ENCODE measurements at places on chromosomes 2 and 18.

DNA sequence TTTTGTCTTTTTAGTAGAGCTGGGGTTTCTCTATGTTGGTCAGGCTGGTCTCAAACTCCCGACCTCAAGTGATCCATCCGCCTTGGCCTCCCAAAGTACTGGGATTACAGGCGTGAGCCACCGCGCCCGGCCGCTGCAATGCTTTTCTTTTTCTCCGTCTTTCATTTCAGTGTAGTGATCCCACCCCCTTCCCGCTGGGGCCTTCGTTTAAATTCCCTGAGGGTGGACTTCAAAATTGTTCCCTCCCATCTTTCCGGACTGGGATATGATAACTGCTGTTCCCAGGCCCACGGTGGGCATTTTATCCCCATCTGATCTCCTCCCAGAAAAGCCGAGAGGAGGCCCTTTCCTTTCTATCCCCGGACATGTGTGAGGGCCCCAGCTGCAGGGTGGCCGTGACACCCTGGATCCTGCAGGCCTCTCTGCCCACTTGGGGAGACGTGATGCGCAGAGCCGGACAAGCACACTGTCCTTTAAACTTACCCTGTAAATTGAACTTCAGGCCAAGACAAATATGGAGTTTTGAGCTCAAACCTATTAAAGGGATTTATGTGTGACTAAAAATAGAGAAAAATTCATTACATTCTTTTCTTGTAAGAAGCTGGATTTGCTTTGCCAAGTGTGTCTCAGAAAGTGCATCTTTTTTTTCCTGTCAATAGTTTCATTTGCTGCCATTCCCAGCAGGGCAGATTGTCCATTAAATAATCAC is 54.5 kb upstream of the AFF3 start:
- DNase-seq = peak; percentile 88

DNA sequence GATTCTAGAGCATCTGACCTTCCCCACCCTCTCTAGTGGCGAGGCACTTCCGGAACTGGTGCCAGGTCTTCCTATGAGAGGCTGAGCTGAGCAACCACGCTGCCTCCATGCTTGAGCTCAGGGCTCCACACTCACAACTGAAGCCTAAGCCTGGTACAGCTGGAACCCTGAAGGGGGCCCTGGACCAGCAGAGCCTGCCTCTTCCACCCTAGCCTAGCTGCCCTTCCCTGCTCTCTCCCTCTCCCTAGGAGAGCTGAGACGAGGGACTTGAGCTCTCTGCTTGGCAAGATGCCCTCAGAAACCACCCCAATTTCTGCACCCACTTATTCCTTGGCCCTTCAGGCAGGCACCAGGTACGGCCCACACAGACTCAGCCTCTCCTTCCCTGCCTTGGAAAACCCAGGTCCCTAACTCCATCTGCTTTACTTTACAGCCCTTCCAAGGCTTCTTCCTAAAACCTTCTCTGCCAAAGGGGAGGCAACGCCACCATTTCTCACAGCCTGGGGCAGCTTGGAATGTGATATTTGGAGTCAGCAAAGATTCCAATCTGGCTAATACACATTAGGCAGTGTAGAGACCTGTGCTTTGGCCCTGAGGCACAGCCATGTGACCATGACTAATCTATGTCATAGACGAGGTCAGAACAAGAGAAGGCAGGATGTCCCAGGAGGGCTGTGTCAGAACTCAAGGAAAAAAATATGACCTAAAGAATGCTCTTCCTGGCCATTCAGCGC is 18.8 kb downstream of the COX7A2L start:
- peak; percentile 42 for DNase-seq

GRCh38 chr2:172381275-172382027 is 45.9 kb upstream of the ITGA6 start:
- DNase-seq = no peak

DNA sequence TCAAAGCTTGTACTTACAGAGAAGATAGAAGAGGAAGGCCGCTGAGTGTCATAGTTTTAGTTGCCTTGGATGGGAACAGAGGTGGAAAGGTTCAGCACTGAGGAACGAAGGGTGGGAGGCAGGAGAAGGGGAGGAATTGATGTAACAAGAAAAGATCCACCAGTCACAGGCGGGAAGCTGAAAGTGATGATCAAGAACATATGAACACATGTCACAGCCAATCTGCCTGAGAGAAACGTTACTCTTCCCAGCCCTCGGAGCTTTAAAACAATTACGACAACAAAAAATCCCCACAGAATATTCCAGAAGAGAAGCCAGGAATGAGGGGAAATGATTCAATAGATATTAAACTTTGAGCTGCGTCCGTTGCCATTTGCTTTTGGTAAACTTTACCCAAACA is 87.1 kb downstream of the TSHZ1 start:
- DNase-seq = no peak

DNA sequence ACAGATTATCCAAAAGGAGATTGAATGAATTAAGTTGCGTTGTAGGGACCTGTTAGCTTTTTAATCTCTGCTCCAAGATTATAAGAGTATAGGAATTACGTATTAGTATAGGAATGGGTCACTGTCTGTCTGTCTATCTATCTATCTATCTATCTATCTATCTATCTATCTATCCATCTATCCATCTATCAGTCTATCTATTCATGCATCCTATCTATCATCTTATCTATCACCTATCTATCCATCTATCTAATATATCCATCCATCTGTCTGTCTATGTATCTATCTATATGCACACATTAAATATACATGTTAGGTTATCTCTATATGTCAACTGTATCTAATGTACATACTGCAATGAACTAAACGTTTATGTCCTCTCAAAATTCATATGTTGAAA is 255.8 kb downstream of the LPIN1 start:
- DNase-seq = no peak

GRCh38 chr2:205148755-205149154 is 533.5 kb upstream of the NRP2 start:
- DNase-seq = peak; percentile 27

- DNase-seq = peak; percentile 11
Observed at GRCh38 chr2:7358865-7359447, 441.7 kb downstream of the RNF144A start.

DNA sequence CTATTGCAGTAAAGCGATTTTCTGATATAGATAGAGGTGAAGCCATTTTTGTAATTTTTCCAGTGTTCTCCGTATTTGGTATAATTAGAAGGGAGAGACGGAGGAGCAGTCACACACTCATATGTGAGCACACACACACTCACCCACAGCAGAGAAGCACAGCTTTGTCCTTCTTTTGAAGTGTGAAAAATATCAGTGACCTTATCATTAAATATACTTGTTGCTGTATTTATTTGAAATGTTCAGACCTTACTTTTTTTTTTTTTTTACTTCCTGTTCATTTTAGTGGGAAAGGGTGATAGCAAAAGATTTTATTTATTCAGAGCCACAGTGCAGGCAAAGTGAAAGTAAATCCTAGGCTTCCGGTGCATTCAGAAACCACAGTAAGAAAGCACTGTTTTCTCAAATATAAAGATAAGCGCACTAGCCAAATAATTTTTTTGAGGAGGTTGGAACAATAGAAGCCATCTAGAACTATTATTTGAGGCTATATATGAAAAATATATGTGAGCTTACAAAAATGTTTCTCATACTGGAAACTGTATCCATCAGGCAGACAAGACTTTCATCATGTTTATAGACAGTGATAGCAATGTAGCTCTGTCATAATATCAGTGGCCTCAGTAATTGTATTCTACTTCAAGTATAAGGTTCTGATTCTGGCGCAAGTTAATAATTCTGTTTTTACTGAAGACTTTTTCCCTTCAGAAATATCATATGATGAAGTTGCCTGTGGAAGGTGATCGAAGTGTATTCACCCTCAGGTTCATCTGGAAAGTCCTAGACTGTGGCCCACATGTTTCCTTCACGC is 37.2 kb downstream of the TSHZ1 start:
- no peak for DNase-seq

DNA sequence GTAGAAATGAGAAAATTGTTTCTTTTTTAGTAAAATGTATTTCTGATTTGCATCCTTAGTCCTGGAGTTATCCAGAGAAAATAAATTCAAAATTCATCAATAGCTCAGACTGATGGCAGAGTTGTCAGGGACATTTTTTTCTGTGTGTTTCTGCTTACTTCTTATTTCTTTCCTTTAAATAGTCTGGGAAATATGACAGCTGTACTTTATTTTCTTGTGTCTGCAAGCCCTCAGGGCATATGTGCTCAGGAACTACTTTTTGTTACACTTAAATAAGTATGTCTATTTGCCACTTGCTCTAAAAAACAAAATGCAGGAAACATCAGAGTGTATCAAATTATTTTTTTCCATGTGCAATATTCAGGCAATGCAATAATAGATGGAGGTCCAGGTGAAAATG is 126.8 kb upstream of the UNC80 start:
- DNase-seq = no peak

GRCh38 chr2:12603781-12604295 is 112.9 kb upstream of the TRIB2 start:
- no peak for DNase-seq

- peak; percentile 23 for DNase-seq
Observed at GRCh38 chr2:240630771-240631547, 5.7 kb downstream of the GPR35 start.

GRCh38 chr2:88074854-88075292 is 7.2 kb downstream of the SMYD1 start:
- no peak for DNase-seq

DNA sequence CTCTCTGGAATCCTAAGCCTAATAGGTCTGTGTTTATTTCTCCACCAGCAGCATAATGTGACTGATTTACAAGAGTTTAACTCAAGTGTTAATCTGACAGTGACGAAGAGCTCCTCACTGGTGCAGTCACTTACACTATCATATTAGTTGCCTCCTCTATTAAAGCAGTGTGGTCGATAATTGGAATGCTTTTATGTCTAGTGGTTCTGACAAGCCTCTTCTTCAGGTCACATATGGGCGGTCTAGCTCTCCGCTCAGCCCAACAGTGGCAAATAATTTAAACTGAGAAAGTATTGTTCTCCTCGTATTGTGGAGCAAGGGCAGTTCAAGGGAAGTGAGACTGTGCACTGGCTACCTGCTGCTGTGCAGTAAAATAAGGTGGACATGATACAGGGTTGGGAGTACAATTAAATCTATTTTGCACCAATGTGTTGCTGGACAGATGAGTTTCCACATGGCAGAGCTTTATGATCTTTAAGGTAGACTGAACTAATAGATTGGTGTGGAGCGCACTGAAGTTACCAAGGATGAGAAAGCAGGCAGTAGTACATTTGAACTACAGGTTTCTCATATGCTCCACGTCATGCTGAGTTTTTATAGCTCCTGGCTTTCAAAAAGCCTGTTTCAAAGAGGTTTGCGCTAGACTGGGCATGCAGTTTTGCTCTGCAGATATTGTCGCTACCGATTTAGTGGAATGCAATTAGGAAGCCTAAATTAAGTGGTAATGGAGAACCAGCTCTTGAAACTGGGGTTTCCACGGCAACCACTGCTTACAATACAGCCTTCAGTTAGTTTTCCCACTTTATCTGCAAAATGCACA is 151.7 kb upstream of the POU3F3 start:
- peak; percentile 76 for DNase-seq

GRCh38 chr2:135162377-135162776 is 110.3 kb downstream of the RAB3GAP1 start:
- no peak for DNase-seq

- no peak for DNase-seq
Observed at GRCh38 chr18:58398648-58399398, 230.1 kb downstream of the ALPK2 start.

GRCh38 chr2:216318521-216318874 is 53.8 kb downstream of the MARCHF4 start:
- no peak for DNase-seq

GRCh38 chr2:241877989-241878970 is 8.8 kb downstream of the RTP5 start:
- peak; percentile 89 for DNase-seq

GRCh38 chr2:65605743-65606058 is 173.3 kb upstream of the SPRED2 start:
- DNase-seq = no peak

DNA sequence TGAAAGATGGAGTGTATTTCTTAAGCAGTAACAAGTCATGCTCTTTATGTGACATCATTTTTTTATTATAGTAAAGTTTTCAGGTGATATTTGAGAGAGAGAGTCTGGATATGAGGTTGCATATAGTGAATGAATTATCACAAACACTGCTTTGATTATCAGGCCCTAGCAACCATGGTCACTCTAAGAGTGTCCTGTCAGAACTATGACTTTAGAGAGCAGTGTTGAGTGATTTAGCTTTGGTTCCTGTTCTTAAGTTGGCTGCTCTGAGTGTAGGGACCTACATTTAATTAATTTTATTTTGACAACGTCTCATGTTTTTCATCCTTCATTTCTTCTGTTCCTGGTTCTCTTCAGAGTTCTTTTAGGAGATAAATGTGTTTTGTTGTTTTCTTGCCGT is 275.5 kb downstream of the KCNJ3 start:
- DNase-seq = no peak

DNA sequence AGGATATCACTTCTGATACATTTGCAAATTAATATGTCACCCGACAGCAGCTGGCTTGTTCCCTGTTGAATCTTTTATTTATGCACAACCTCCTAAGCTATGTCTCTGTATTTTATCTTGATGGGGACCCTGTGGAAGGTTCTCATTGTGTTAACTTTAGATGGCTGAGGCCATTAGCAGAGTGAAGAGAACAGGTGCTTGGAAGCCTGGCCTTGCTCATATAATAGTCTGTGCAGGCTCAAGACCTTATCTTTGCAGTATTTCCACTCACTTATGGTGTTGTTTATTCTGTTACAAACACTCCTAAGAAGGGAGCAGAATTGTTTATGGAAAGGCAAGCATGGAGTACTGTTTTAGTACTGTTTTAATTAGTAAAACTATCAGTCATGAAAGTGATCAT is 107.6 kb downstream of the SETBP1 start:
- DNase-seq = no peak

GRCh38 chr2:200466425-200467418 is 43.1 kb downstream of the KCTD18 start:
- DNase-seq = no peak

- peak; percentile 12 for DNase-seq
Observed at GRCh38 chr2:7363906-7364305, 446.7 kb downstream of the RNF144A start.

GRCh38 chr18:25737710-25738311 is 352.6 kb downstream of the SS18 start:
- DNase-seq = no peak

- peak; percentile 65 for DNase-seq
Observed at GRCh38 chr2:37344453-37345361, at the start of gene QPCT. QPCT (plus strand) TSS chr2:37344630; CDS start chr2:37344732, 102 bp downstream.

GRCh38 chr2:231991664-231992063 is 30.2 kb downstream of the DIS3L2 start:
- no peak for DNase-seq

- DNase-seq = no peak
Observed at GRCh38 chr2:84223191-84223590, 235.9 kb downstream of the SUCLG1 start.

- no peak for DNase-seq
Observed at GRCh38 chr18:44709307-44710126, 28.8 kb downstream of the SETBP1 start.

GRCh38 chr18:78830826-78831225 is 148.8 kb upstream of the SALL3 start:
- no peak for DNase-seq
